Cardiac muscle cell (in vitro differentiated cells and primary cell): ENCODE measurements at places on chromosomes 5 and 9. TPM values are rescaled to one million over a fixed set of nuclear protein-coding genes. Genes with fewer than 3 reads are reported as not detected.

DNA sequence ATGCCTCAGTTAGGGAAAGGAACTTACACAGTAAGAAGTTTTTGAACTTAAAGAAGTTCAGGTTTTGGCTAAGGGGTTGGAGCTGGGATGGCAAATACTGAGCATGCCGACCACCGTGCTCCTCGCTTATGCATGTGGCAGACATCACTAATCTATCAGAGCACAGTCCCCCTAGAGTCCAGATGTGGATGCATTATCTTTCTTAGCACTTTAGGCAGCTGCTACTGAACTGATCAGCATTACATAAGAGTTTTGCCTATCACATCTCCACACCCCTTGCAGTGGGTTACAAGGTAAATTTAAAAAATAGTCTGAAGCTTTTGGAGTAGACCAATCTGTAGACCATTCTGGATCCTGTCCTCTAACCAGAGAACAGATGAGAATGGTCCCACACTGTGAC is 22.4 kb downstream of the MACIR start:
- DNase-seq, result no peak

DNA sequence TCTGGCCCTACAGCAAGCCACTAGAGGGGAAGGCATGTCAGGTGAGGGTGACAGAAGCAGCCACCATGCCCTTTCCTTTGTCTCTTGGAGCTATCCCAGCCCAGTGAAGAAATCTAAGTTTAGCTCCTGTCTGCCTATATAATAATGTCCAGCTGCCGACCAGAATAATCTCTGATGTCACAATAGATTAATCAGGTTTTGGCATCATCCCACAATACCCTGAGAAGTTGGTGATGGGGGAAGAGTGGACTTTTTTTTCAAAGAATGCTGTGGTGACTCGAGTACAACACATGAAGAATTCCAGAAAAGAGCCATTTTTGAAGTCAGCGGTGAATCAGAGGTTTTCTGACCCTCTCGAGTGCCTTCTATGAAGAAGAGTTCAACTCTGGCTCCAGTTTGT is 1.7 kb upstream of the TSLP start:
- peak; percentile 60 for DNase-seq

GRCh38 chr5:140018096-140018481 is 25.0 kb downstream of the NRG2 start:
- DNase-seq, result peak; percentile 22

- no peak for DNase-seq
These were observed 185.3 kb downstream of the MAPKAP1 start for GRCh38 chr9:125521462-125522327.

- no peak for DNase-seq
These were observed 4.1 kb upstream of the C5orf63 start for GRCh38 chr5:127077366-127077765.

- DNase-seq, result no peak
These were observed 12.6 kb downstream of the HTR4 start for GRCh38 chr5:148641735-148642134.

DNA sequence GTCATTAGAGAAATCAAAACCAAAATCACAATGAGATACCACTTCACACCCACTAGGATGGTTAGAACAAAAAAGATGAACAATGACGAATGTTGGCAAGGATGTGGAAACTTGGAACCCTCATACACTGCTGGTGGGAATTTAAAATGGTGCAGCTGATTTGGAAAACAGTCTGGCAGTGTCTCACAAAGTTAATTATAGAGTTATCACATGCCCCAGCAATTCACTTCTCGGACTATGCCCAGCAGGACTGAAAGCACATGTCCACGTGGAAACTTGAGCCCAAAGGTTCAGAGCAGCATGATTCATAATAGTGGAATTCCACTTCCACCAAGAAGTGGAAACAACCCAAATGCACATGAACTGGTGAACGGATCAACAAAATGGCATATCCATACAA is 85.0 kb upstream of the HRH2 start:
- DNase-seq, result peak; percentile 55

DNA sequence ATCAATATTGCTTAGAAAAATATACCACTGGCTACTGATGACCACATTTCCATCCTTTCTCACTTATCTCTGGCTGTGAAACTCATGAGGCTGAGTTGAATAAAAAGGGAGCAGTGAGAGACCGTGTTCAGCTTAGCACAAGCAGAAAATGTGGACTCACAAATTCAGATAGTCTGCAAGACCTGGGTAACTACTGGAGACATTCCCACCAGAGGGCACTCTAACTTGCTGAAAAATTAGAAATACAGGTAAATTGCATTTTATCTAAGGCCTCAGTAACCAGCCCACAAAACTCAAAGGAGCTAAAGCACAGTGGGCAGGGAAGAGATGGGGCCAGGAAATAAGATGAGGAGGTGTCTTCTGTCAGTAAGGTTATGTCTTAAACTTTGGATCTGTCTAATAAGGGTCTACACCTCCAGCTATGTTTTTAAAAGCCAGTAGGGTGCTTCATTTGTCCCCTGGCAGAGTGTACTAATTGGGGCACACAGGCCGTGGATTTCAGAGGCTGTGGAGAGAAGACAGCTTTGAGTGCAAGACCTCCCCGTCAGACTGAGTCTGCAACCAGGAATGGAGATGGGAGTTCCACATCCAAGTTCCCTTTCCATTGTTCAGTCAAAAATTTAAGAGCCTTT is 8.7 kb upstream of the NDUFB6 start:
- DNase-seq, result peak; percentile 66

ANKRD20A1 gene
- total RNA-seq, result 0.07 and 0.12 TPM in 2 replicates
